ENCODE measurements at places on chromosomes 11 and 22.

GRCh38 chr11:126420698-126421256, 65.3 kb downstream of the ST3GAL4 start:
- DNase-seq, result no peak

DNA sequence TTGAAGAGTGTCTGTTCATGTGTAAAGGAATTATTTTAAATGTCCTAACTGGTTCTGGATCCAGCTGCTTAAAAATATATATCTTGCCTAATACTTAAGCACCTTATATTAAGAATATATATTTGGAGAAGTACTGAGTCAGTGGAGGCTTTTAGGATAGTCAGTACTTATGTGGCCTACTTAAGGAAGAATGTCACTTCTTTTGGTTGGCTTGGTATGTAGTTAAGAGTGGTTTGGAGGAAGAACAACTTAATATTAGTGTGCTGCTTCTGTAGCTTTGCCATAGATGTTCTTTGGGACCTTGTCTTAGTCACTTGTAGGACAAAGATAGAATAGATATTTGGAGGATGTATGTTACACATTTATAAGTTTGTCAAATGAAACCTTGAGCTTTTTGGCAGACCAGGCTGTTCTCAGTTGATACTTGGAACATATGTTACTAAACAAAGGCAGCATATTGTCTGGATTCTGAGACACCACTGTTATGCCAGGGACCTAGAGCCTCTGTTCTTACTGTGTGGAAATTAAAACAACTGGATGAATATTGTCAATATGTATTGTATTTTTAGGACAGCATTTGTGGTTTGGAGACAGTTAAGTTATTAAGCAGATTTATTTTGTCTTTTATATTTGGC, 4.9 kb downstream of the HIPK3 start:
- no peak for DNase-seq

GRCh38 chr11:125519860-125520834, 24.1 kb upstream of the FEZ1 start:
- DNase-seq, result no peak

DNA sequence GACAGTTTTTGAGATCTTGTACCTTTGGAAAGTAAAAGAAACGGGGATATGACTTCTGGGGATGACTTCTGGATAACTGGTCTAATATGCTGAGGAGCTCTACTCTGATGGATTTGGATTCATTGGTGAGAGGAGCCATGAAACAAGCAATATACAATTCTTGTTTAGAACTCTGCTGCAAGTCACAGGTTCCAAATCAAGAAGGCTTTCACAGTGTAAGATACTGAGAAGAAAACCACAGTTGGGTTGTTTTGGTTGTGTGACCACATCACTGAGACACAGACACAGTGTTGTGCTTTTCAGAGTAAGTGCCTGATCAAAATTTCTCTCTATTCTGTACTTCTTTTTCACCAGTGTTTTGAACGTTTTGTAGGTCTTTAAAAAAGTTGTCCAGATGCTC, 13.1 kb upstream of the UCP2 start:
- no peak for DNase-seq

- no peak for DNase-seq
Observed at GRCh38 chr11:5880329-5880728, at the start of gene OR52E4. Gene OR52E4 (plus strand): TSS chr11:5880629. CDS start chr11:5884293, 3,664 bp downstream.

- DNase-seq, result no peak
Observed at GRCh38 chr22:43110927-43111623, 525 bp downstream of the BIK start.

DNA sequence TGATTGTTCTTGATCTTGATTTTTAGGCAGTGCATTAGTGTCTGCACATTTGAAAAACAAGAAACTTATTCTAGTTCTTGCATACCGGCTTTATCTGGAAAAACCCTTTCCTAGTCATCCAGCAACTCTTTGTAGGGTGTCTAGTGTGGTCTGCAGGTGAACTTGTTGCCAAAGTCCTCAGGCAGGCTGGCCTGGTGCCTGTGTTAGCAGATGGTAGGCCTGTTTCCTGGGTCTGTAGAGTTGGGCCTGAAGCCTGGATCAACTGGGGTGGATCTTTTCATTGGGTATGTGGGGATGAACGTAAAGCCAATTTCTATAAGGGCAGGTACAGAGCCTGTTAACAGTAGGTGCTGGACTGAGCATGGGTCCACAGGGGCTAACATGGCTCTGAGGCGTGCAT, 5.6 kb upstream of the GLYATL1 start:
- DNase-seq, result no peak

DNA sequence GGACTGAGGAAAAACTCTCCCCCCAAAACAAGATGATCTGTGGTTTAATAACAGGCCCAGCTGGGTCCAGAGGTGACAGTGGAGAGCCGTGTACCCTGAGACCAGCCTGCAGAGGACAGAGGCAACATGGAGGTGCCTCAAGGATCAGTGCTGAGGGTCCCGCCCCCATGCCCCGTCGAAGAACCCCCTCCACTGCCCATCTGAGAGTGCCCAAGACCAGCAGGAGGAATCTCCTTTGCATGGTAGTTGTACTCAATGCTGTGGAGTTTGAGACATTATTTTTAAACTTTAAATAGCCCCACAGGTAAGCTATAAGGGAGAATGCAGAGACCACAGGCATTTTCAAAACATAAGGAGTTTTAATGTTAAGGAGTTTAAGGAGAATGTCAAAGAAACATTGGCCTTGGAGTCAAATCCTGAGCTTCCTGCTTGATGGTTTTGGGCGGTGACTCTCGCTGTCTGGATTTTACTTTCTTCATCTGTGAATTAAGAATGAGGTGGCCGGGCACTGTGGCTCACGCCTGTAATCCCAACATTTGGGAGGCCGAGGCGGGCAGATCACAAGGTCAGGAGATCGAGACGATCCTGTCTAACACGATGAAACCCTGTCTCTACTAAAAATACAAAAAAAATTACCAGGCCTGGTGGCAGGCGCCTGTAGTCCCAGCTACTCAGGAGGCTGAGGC, 6.8 kb downstream of the APOL1 start:
- DNase-seq, result no peak

- no peak for DNase-seq
Observed at GRCh38 chr11:67455054-67455453, at the start of gene CABP4. Gene CABP4 (plus strand): TSS chr11:67455354. CDS start chr11:67455424, 70 bp downstream.

DNA sequence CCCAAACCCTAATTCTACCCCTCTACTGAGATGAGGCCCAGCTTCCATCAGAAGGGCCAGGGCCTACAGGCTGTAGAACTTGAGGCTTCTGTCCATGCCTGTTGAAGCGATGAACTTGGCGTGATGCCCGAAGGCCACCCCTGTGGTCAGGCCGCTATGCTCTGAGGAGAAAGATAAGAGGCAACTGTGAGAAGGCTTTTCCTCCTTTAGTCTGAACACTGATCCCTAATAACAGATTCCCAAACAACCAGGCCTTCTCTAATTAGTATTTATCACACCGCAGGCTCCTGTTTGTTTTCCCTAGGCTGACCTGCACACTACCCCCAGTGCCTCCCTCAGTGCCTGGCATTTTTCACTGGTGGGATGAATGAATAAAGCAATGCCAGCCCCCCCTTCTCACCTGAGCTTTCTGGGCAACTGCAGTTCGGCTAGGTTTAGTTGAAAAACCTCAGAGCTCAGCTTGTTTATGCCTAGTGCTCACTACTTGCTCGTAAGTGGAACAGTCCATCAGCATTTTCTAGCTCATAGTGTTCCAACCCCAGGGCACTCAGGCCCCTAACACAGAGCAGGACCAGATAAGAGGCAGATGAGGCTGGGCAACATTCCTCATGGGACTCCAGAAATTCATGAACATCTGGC, 15.2 kb downstream of the PRPF19 start:
- DNase-seq, result no peak

- DNase-seq, result no peak
Observed at GRCh38 chr11:18172666-18173065, at the start of gene MRGPRX4. Gene MRGPRX4 (plus strand): TSS chr11:18172837. CDS start chr11:18173257, 420 bp downstream.

DNA sequence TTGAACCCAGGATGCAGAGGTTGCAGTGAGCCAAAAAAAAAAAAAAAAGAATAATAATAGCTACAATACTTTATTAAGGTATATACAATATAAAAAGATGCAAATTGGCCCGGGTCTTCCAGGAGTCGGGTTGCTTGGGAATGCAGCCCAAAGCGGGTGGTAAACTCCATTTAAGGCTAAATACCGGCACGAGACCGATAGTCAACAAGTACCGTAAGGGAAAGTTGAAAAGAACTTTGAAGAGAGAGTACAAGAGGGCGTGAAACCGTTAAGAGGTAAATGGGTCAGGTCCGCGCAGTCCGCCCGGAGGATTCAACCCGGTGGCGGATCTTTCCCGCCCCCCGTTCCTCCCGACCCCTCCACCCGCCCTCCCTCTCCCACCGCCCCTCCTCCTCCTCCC, 143.3 kb downstream of the DLG2 start:
- no peak for DNase-seq

DNA sequence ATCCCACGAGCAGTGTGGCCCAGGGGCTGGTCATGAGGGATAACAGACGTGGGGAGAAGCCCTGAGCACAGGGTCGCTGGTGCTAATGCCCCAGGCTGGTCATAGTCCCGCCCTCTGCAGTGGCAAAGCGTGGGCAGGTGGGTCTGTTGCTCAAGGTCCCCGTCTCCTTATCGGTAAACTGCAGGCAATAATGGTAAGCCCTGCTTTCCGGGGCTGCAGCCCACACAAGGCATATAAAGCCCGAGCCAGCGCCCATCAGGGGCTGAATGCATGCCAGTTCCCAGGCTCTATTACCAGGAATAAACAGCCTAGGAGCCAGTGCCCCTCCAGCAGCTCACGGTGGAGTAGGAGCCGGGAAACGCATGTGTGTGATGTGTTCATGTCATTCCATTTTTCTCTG, 261.0 kb downstream of the BRD1 start:
- DNase-seq, result no peak

- no peak for DNase-seq
Observed at GRCh38 chr11:6622261-6623171, 3.3 kb upstream of the TPP1 start.

Data from NCI-H2081 treated with DMSO at 0.1 percent for 48 hours (cell line).